ENCODE measurements at places on chromosomes 16 and 17.
A peak's percentile ranks its signal among the peaks of the same experiment; 100 is the strongest.

- DNase-seq: no peak
These were observed 146.8 kb downstream of the SOX9 start for GRCh38 chr17:72267601-72268000.

DNA sequence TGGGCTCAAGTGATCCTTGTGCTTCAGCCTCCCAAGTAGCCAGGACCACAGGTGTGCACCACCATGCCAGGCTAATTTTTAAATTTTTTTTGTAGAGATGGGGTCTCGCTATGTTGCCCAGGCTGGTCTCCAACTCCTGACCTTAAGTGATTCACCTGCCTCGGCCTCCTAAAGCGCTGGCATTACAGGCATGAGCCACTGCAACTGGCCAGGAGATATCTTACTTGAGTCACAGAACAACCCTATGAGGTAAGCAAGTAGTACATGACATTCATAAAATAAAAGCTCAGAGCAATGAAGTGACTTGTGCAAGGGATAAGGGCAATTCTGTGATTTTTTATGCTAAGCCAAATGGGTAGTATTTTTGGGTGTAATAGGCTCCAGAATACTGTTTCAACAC lies 57.3 kb downstream of the CDC27 start:
- no peak for DNase-seq

GRCh38 chr17:78717431-78717980 lies 64.6 kb downstream of the CYTH1 start:
- peak; percentile 95 for DNase-seq

- no peak for DNase-seq
These were observed 42.7 kb downstream of the ADGRG5 start for GRCh38 chr16:57585051-57585687.

DNA sequence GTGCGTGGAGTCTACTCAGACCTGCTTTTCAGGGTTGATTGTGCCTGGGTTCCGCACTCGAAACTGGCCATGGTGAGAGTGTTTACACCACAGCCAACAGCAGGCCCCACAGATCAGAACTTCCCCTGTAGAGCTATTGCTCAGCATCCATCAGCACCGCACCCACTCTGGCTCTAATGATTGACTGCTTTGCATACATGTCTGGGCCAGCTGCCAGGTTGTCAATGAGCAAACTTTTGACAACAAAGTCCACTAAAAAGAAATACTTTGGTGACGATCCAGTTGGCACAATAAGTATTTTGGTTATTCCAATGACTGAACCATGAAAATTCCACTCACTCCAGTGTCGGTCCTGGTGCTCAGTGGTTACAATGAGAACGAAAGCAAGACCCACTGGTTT lies 190.7 kb downstream of the FOXL1 start:
- no peak for DNase-seq

DNA sequence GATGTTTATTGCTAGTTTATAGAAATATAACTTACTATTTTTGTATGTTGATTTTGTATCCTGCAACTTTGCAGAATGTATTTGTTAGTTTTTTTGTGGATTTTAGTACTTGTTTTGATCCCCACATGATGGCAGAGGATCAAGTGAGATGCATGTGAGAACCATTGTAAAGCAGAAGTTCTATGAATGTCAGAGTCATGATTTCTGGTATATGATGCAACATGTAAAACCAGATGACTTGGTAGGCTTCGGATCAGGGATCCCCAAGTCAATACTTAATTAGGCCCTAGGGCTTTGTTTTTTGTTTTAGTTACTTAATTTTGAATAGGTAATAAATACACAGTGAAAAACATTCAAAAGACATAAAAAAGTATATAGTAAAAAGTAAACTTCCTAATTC lies 45.8 kb downstream of the ESRP2 start:
- no peak for DNase-seq

DNA sequence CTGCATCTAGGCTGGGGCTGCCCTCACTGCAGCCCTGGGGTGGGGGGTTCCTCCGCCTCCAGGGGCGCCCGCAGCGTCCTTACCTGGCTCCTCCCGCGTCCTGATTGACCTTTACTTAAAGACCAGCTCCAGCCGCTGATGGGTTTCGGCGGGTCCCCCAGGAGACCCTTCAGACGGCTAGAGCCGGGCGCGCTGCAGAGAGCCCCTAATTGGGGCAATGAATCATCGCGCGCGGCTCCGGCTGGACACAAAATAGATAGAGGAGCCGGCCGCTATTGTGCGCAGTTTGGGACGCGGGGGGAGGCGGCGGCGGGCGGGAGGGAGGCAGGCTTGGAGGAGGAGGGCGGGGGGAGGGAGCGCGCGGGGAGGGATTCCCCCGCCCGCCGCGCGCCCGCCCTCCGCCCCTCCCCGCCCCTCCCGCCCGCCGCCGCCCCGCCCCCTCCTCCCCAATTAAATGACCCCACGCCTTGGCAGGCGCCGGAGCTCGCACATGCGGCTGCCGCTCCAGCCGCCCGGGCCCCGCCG lies 56.5 kb upstream of the CIBAR2 start:
- no peak for DNase-seq

Measured in Ammon's horn (tissue), 1 donor.